ENCODE measurements at places on chromosomes 4 and X. TPM values are rescaled to one million over a fixed set of nuclear protein-coding genes. Genes with fewer than 3 reads are reported as not detected.
A peak's percentile ranks its signal among the peaks of the same experiment; 100 is the strongest.

NPY2R gene
- total RNA-seq, result not detected

MAP7D3 gene
- total RNA-seq, result 23.1 TPM

RASGEF1B gene
- 0.15 TPM for total RNA-seq

PARM1 gene
- total RNA-seq, result 0.52 TPM

COX18 gene
- total RNA-seq, result 22.2 TPM

DAPP1 gene
- not detected for total RNA-seq

AFF2 gene
- not detected for total RNA-seq

ZFYVE28 gene
- 10.0 TPM for total RNA-seq

HELT gene
- not detected for total RNA-seq

TCEAL6 gene
- total RNA-seq, result not detected

HDX gene
- 8.7 TPM for total RNA-seq

EMCN gene
- not detected for total RNA-seq

- no peak for DNase-seq
These were observed 418.2 kb upstream of the MAGEB2 start for GRCh38 chrX:29797156-29797555.

- DNase-seq, result no peak
These were observed 1.5 kb downstream of the CDX4 start for GRCh38 chrX:73448379-73448778.

DNA sequence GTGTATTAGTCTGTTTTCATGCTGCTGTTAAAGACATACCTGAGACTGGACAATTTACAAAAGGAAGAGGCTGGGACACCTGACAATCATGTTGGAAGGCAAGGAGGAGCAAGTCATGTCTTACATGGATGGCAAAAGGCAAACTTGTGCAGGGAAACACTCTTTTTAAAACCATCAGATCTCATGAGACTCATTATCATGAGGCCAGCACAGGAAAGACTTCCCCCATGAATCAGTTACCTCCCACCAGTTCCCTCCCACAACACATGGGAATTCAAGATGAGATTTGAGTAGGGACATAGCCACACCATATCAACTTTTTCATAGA is 11.2 kb downstream of the TENT5D start:
- DNase-seq, result no peak

DNA sequence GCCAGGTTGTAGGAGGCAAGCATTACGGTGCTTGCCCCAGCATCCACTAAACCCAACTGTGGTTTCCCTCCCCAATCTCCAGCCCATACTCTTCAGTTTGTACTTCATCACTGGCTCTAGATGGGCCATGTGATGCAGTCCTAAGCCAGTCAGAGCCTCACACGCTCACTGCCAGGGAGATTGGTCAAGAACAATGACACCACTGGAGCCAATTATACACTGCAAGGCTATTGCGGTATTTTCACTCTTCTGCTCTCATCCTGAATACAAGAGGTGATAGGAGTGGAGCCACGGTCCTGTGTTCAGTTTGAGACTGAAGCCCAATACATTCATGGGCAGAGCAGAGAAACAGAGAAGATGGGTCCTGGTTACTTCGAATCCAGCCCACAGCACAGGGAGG is 58.4 kb downstream of the SEPSECS start:
- DNase-seq, result no peak

GRCh38 chr4:41541687-41542094 is 3.7 kb downstream of the LIMCH1 start:
- DNase-seq, result no peak

- no peak for DNase-seq
These were observed 148.3 kb downstream of the PDE5A start for GRCh38 chr4:119480331-119480730.

- no peak for DNase-seq
These were observed 10.2 kb downstream of the ASIC5 start for GRCh38 chr4:155855897-155856296.

DNA sequence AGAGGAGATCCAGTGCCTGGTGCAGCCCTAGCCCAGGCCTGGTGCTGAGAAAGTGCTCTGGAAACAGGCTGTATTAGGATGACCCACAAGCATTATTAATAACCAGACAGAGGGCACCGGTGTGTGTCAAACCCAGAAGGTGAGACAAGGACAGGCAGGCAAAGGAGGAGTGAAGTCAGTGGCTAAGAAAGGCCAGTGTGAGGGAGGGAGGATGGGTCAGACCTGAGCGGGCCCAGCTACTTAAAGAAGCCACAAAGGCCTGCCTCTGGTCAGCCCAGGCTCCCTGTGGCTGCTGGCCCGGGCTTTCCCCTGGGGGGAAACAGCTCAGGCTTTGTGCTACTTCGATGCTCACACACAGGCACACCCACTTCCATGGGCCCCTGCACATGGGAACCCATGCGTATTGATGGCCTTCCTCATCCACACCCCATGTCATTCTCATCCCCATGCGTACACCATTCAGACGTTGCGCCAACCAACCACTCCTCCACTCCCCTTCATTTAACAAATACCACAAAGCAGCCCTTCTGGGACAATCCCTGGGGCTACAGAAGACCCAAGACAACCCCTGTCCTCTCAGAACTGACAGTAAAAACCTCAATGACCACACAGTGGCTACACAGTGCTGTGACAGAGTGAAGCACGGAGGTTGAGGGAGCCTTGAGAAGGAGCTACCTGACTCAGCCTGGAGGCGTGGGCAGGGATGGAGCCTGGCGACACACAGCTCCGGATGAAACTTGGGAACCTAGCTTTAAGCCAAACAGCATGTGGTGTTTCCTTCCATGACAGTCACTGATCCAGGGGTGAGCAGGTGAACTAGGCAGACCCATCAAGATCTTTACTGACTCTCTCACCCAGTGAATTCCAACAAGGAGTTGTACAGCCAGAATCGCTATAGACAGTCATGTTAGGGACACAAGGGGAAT is 24.9 kb upstream of the MTM1 start:
- no peak for DNase-seq

- no peak for DNase-seq
These were observed 21.8 kb downstream of the FHL1 start for GRCh38 chrX:136168929-136169735.

GRCh38 chr4:40722576-40723161 is 27.1 kb upstream of the NSUN7 start:
- no peak for DNase-seq

DNA sequence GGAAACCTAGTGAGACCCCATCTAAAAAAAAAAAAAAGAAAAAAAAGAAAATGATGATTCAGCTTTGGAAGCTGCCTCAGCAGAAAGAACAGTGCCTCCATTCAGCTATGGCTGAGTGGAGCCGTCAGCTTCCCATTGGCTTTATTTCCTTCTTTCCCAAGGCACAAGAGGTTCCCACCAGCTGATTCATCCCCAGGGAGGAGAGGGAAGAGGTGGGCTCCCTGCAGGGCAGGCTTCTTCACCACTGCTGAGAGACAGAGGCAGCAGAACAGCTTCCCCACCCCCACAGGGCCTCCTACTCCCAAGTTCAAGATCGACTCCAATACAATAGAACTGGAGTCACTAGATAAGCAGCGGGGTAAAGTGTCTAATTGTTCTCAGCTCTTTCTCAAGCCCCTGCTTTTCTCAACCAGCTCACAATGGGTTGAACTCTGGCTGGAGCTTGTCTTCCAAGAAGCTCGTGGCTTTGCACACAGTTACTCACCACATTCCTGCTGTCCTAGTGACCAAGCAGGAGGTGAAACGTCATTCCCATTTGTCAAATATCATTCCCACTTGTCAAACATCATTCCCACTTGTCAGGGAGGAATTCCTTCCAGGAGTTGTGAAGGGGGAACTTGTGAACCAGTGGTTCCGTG is 47.8 kb downstream of the FHDC1 start:
- DNase-seq, result peak; percentile 56

GRCh38 chr4:139633661-139634060 is 32.0 kb upstream of the MGST2 start:
- DNase-seq, result no peak

- DNase-seq, result no peak
These were observed 41.1 kb downstream of the HSD17B13 start for GRCh38 chr4:87281603-87282002.

DNA sequence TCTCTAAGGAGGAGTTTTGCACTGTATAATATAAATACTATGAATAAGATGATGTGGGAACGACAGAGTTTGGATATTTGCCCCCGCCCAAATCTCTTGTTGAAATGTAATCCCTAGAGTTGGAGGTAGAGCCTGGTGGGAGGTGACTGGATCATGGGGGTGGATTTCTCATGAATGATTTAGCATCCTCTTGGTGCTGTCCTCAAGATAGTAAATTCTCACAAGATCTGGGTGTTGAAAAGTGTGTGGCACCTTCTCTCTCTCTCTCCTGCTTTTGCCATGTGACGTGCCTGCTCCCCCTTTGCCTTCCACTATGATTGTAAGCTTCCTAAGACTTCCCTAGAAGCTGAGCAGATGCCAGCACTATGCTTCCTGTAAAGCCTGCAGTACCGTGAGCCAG is 241.6 kb upstream of the ETNPPL start:
- no peak for DNase-seq

- no peak for DNase-seq
These were observed 20.7 kb downstream of the PAGE5 start for GRCh38 chrX:55240788-55241340.

DNA sequence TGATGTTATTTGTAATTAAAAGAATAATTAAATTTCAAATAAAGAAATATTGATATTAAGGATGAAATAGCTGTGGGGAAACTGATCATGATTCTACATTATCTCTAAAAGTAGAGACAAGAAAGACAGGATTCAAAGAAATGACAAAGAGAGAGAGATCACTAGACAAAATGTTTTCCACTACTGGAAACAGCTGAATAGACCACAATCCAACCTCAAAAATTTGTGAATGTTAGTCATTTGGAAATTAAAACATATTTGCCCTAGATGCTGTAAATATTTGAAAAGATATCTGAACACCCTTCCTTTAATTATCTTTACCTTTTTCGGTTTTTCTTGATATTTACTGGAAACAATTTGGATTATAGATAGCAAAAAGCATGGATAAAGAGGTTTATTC is 414.9 kb downstream of the CENPC start:
- DNase-seq, result no peak

GRCh38 chr4:75494563-75494962 is 19.6 kb downstream of the RCHY1 start:
- no peak for DNase-seq

DNA sequence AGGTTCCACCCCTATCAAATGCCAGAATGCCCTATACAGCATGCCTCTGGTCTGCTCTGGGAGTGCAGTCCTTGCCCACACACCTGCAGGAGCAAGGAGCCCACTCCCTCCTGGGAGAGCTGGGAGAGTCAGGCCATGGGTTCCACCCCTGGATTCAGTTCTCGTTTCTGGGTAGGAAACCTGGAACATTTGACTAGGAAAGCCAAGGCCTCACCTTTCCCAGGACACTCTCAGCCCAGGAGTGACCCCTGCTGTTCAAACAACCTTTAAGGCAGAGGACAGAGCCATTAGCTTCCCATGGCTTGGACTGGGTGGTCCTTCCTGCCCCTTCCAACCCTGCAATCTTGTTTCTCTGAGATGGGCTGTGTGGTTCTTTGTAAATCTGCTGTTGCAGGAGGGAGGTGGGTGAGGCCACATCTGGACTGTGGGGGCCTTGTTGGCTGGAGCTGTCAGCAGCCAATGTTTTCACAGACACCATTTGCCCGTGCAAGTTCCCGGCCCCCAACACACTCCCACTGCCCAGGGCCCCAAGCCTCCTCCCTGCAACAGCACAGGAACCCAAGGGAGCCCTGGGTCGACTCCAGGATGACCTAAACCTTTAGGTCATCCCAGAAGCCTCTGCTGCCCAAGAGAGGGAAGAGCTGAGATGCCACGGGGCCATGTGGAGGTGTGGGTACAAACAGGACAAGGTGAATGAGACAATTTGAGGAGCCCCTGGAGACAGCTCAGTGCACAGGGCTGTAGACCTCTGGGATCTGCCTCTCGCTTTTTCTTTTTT is 104.4 kb downstream of the PJA1 start:
- no peak for DNase-seq

DNA sequence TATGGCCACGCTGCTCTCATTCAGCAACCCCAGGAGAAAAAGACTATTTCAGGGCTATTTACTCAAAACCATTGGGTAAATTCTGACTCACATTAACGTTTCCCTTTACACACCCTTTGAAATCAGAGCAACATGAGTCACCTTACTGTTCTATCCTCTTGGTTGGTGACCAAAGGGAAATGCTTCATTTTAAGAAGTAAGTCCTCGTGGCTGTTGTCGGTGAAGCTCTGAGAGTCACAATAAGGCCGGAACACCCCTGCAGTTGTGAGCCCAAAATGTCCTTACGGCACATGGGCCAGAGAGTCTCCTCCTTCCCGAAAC is 56.3 kb upstream of the SPRY1 start:
- DNase-seq, result peak; percentile 25

- no peak for DNase-seq
These were observed 284.8 kb downstream of the AFF2 start for GRCh38 chrX:148785256-148785655.

DNA sequence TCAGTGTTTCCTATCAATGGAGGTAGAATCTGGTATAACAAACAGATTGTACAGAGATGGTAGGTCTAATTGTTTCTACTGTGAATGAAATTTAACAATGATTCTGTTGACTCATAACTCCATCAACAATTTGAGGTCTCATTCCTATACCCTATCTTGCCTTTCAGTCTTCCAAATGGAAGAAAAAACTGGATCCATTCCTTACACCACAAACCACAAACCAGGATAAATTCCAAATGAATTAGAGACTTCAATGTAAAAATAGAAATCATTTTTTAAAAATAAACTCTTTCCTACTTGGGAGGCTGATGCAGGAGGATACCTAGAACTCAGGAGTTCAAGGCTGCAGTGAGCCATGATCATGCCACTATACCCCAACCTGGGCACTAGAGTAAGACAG is 114.4 kb upstream of the WDR44 start:
- DNase-seq, result no peak

DNA sequence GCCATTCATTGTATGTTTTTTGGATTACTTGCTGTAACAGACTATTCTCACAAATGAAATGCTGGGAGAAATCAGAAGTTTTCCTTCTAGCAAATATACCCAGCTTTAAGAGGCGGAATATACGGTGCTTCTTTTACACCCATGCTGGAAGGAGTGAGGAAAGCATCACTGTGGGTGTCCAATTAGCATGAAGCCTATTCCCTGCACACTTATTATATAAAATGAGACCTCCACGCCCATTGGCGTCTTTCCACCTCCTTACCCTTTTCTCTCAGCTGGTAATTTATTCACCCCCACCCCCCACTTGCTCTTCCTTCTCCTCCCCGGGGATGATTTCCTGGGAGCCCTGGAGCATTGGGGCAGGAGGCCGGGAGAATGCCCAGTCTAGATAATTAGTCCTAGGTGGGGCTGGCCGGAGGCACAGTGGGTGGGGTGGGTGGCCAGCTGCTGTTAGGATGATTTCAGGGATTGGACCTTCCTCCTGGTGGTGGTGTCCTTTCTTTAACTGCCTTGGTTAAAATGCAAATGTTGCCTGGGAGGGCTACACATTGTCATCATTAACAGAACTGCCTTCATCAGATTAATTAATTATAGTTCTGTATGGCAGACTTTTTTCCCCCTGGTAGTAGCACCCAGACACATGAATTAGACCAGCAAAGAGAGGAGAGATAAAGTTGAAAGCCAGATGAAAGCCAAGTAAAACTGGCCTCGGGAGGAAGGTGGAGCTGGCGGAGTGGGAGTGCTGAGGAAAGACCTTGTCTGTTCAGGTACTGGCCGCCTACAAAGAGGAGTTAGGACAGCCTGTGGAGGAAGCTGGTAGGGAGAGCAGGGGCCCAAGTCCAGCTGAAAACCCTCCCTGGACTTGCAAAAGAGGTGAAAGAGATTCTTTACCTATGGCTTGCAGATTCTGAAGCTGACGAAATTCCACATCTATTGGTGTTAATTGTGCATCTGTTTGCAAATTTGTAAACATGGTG is 11.4 kb downstream of the SHROOM2 start:
- DNase-seq, result no peak

- DNase-seq, result no peak
These were observed 28.6 kb upstream of the BCORL1 start for GRCh38 chrX:129953881-129954280.
